ENCODE measurements at places on chromosomes 11 and 22.

DNA sequence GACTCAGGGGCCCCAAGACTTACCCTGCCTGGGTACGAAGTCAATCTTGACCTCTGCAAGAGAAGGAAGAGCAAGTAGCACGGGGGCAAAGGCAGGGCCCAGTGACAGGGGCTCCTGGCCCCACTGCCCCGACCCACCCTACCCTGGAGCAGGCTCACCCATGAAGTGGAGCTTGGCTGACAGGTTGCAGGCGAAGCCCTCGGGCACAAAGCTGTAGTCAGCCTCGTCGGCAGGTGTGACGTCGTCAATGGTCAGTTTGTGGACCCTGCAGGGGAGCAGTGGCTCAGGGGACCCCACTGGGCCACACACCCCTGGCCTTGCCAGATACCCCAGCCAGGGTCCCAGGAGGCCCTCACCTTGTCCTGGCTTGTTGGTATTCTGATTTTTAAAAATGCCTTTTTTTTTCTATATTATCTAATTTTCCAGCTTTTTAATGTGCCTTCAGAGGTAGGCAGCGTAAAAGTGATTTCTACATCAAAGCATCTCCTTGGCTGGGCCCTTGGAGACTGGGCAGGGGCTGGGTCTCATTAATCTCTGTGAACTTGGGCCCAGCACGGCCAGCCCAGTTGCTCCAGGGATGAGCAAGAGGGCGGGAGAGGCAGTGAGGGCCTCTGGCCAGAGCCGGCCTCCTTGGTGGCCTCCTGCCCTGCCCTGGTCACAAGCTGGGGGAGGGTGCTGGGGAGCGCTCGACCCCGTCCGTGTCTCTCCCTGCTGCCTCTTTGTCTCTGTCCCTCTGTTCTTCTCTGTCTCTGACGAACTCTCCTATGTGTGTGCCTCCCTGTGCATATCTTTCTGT lies 11.3 kb downstream of the MYBPC3 start:
- no peak for DNase-seq

DNA sequence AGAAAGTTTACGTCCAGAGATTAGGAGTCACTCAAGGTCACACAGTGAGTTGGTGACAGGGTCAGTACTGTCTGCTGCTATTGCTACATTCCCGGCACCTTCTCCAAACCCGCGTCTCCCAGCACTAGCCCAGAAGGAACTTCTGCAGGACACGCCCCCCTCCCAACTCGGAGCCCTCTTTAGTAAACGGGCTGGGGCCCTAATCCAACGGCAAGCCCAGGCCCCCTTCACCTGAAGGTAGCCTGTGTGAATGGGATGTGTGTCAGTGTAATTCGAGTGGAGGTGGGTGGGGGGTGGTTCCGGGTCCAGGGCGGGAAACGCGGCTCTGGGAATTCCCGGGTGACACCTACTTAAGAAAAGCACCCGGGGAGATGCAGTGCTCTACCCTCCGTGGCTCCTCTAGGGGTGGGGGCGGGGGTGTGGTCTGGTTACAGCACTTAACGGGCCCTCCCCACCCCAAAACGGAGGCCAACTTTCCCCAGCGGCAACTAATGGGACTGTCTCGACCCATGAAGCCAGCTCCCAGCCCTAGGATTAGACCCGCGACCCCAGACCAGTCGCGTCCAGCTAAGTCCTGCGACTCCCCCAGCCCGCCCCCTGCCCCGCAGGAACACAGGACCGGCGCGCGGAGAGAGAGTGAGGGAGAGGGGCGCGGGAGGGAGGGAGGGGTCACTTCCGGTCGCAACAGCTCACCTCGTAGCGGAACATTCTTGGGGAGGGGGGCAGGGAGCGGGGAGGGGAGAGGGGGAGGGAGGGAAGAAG lies 468 bp downstream of the PATL1 start:
- peak; percentile 31 for DNase-seq

DNA sequence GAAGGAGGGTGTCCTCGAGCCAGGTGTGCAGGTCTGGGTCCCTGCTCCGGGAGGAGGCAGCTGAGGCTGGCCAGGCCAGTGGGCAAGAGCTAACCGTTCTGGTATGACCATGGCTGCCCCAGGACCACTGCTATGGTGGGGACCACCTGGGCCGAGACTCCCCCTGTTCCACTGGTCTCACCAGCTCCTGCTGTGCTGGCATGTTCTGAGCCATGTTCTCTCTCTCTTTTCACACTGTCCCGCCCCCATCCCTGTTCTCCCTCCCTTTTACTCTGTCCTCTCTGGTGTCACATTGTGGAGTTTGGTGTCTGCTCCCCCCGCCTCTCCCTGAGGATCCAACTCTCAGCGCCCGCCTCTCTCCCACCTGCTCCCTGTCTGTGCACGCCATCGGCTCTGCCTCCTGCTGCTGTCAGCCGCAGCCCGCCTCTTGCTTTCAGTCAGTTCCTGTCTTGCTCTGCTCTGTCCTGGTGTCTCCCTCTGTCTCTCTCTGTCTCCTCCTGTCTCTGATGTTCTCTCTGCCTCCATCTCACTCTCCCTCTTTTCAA lies 66.4 kb downstream of the LRRC32 start:
- DNase-seq, result no peak

- DNase-seq, result no peak
Measured at GRCh38 chr11:789943-790342, at the start of gene CEND1. Gene CEND1 (minus strand): TSS chr11:790090. CDS start chr11:788576, 1,514 bp downstream.

- DNase-seq, result peak; percentile 22
Measured at GRCh38 chr11:2461956-2462542, 17.2 kb downstream of the KCNQ1 start.

All from stomach (tissue), 19 donors.